ENCODE measurements at places on chromosomes 11 and 22. TPM values are rescaled to one million over a fixed set of nuclear protein-coding genes. Genes with fewer than 3 reads are reported as not detected.
A peak's percentile ranks its signal among the peaks of the same experiment; 100 is the strongest.

GRCh38 chr22:46576556-46577367, 39.3 kb upstream of the CELSR1 start:
- DNase-seq = peak; percentile 40

- DNase-seq = no peak
Measured at GRCh38 chr11:1241706-1242105, 18.8 kb downstream of the MUC5B start.

DNA sequence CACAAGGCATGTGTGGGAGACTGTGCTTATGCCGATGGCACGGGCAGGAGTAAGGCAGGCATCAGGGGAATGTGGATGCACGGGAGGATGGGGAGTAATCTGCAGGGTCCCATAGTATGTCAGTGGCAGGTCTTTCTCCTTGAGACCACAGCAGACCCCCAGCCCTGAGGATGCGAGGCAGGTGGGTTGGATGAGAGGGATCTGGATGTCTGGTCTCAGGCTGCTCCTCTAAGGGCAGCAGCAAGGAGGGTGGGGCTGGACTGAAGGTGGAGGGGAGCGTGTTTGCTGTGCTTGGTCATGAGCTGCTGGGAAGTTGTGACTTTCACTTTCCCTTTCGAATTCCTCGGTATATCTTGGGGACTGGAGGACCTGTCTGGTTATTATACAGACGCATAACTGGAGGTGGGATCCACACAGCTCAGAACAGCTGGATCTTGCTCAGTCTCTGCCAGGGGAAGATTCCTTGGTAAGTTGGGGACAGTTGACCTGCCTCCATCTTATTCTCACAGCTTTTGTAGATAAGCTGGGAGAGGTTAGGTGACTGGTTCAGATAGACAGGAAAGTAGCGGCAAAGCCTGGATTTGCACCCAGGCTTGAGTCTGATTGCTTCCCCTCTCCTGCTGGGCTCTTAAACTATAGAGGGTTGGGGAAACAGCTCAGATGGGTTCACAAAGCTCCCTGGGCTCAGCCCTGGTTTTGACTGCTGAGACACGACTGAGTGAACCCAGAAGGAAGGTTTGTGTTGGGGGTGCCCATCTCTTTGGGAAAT, at the start of gene APOL1:
TSS of gene APOL1 (plus strand) at position 380 of the 769 bp plus-strand sequence. CDS start 1,823 bp downstream, outside the sequence.
- no peak for DNase-seq

TBX1 gene
- not detected for polyA plus RNA-seq

DNA sequence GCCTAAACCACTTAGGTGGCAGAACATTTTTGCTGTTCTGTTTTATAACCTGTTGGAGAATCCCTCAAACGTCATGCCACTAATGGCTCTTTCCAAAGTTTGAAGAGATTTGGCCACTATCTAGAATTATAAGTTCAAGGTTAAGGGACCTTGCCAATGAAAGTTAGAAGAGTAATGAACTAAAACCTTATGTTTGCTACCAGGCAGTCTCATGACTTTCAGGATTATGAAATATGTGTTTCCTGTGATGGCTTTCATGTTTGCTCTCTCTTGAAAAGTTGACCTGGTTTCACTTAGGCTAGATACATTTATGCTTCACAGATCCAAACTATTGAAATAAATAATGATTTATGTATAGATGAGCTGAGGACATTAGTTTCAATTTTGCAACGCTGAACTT, 340.0 kb downstream of the LRRC4C start:
- DNase-seq = no peak

DNA sequence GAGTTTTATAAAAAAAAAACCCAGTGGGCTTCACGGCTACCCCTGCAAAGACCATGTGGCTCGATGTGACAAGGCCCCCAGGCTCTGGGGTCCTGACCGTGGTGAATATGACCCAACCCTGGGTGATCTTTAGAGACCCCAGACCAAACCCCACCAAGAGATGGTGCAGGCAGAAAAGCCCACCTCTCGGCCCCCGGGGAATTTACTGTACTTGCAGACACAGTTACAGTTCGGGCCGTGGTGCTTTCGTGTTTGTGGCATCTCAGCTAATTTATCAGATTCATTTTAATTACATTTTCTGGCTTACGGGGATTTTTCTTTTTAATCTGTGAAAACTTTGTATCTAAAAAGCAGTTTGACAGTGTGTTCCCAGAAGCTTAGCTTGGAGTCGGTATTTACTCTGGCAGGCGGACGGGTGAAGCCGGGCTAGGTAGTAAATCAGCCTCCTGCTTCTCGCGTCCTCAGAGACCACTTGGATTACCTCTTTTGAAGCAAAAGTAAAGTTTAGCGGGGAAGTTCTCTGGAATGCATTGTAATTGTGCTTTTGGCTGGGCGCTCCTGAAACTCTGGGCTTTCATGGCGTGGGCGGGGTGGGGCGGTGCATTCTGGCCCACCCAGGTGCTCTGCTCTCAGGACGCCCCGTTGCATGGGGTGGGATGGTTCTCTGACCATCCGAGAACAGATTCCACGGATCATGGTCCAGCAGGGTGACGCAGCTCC, 25.3 kb downstream of the ANO1 start:
- DNase-seq = no peak

CYTH4 gene
- 60.8 TPM for polyA plus RNA-seq

GRCh38 chr11:95521133-95521542, 268.4 kb downstream of the FAM76B start:
- DNase-seq = no peak

DNA sequence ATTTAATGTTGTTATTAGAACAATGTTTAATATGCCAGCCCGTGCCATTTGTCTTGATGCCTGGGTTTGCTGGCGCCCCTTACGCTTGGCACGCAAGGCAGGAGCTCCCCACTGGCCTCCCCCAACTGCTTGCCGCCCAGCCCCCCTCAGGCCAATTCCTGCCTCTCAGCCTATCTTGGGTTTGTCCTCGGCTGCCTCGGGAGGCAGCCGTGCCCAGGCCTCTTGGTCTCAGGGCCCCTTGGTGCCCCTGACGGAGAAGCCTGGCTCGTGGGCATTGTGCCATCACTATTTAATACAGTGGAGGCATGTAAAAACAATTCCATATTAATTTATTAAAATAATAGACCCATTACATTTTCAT, 119.8 kb downstream of the KCNQ1OT1 start:
- peak; percentile 10 for DNase-seq

- no peak for DNase-seq
Measured at GRCh38 chr11:26193694-26194365, 138.1 kb upstream of the ANO3 start.

GRCh38 chr11:44029507-44029845, 18.3 kb upstream of the ACCSL start:
- no peak for DNase-seq

RBX1 gene
- 134 TPM for polyA plus RNA-seq

DNA sequence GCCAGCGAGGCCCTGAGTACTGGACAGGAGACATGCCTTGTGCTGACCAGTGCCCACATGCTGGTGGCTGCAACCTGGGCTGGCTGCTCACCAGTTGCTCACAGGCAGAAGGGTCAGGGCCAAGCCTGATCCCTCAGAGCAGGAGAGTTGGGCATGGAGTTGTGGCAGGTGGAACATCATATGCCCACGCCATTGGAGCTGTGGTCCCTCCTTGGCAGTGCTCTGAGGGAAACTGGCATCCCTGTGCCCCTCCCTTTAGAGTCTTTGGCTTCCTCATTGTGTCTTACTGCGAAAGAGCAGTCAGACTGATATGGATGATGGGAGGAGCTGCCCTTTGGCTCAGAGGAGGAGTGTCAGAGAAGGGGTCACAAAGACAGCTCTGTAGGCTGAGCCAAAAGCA, 3.1 kb upstream of the MYEOV start:
- no peak for DNase-seq

PLCB3 gene
- polyA plus RNA-seq = 0.20 TPM

DNA sequence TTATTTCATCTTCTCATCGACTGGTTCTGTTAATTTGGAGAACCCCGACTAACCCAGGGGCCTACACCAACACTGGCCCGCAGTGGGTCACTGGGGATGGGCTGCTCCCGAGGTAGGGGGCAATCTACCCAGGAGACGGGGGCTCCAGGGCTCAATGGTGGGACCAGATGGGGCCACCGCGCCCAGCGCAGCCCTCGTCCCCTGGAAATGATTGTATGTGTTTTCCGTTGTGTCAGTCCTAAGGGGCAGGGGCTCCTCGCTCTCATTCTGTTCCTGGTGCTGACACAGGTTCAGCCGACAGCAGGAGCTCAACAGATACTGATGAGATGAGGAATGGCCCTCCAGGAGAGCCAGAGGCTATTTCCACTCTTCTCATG, 20.7 kb downstream of the A4GALT start:
- DNase-seq = no peak

GRCh38 chr11:76690736-76691135, 20.2 kb upstream of the LRRC32 start:
- DNase-seq = no peak

- DNase-seq = no peak
Measured at GRCh38 chr11:126647735-126648134, 292.2 kb downstream of the ST3GAL4 start.

- peak; percentile 41 for DNase-seq
Measured at GRCh38 chr11:63769042-63769713, 603 bp upstream of the ZFTA start.

- DNase-seq = no peak
Measured at GRCh38 chr22:45598596-45599217, 72.9 kb upstream of the ATXN10 start.

DNA sequence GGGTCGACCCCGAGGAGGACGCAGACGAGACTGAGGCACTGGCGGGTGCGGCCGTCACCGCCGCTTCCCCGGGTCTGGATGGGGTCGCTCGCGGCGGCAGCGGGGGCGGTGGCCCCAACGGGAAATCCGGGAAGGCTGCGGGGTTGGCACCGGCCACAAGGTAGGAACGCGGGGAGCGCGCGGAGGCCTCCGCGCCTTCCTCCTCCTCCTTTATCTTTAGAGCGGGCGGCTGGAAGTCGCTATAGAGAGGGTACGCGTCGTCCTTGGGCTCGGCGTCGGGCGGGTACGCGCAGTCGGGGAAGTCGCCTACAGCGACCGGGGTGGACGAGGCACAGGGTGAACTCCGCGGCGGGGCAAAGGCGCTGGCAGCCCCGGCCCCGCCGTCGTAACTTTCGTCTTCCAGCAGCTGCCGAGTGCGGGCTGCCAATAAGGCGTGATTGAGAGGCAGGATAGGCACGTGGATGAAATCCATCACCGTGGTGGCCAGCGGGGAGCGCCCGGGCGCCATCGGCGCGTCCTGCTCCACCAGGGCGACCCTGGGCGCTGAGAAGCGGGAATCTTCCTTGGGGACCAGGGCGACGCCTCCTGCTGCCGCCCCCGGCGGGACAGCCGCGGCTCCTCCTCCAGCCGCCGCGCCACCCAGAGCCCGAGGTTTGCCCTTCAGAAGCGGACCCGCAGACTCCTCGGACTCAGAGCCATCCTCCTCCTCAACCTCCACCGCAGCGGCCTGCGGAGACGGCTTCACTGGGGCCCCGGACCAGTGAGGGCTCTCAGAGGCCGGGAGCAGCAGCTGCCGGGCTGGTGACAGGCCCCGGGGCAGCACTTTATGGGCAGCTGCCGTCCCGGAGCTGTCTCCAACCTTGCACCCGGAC, 1.7 kb downstream of the PGR start:
- DNase-seq = no peak

DNA sequence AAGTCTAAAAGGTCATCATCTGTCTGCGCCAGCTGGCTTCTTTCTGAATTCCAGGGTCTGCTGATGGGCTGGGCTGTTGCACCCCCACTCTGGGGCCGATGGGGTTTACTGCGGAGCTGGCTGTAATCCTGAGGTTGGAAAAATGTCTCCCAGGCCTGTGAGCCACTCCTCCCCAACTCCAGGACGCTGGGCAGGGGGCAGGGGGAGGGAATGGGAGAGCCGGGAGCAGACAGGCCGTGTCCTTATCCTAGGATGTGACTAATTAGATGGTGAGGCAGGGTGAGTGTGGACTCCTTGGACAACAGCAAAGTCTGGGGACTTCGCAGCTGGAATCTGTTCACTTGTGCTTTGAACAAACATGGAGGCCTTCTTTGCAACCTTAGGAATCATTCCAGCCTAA, 48.7 kb downstream of the LRRC32 start:
- no peak for DNase-seq

- no peak for DNase-seq
Measured at GRCh38 chr22:46984751-46985506, 222.5 kb downstream of the TBC1D22A start.

OR8A1 gene
- polyA plus RNA-seq = not detected

- no peak for DNase-seq
Measured at GRCh38 chr11:84795698-84796097, 831.4 kb downstream of the DLG2 start.

DNA sequence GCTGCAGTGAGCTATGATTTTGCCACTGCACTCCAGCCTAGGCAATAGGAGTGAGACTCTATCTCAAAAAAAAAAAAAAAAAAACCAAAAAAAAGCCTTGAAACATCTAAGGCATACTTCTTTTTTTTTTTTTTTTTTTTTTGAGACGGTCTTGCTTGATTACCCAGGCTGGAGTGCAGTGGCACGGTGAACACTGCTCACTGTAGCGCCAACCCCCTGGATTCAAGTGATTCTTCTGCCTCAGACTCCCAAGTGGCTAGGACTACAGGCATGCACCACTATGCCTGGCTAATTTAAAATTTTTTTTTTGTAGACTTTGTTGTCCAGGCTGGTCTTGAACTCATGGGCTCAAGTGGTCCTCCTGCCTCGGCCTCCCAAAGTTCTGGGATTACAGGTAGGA, 19.5 kb downstream of the ARFGAP3 start:
- no peak for DNase-seq

- DNase-seq = no peak
Measured at GRCh38 chr22:29756341-29756740, 10.5 kb downstream of the ZMAT5 start.

- DNase-seq = peak; percentile 30
Measured at GRCh38 chr11:113474362-113475159, 637 bp downstream of the DRD2 start.

- DNase-seq = no peak
Measured at GRCh38 chr11:64842851-64843685, 1.4 kb downstream of the CDC42BPG start.

GRCh38 chr11:47259232-47259977, 1.6 kb downstream of the NR1H3 start:
- peak; percentile 34 for DNase-seq

DNA sequence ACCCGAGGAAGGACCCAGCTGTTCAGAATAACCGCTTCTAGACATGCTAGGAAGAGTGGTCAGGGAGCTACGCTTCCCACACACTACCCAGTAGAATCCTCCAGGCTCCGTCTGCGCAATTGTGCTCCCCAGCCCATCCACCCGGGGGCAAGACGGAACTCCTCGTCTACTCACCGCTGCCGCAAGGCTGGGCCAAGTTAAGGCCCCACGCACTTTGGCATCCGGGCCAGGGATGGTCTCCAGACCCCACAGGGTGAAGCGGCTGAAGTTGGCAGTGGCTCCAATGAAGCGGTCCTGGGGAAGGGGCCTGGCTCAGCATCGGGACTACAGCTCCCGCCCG, 757 bp downstream of the RNASEH2C start:
- DNase-seq = no peak

TRPC6 gene
- not detected for polyA plus RNA-seq

DNA sequence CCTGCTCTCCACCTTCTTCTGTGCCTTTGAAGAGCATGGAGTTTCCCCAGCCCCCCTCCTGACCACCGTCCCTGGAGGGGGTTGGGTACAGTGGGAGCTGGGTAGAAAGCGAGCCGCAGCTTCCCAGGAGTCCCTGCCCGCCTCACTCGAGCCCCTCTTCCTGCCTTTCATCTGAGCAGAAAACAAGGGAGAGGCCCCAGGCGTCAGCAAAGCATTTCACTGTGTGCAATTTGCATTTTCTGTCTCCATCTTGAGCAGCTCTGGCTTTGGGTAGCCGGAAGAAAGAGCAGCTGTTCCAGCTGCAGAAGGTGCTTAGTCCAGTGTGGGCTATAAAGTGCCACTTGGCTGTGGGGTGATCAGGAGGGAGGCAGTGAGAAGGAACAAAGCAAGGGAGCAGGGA, 229.7 kb downstream of the CEP164 start:
- no peak for DNase-seq

- no peak for DNase-seq
Measured at GRCh38 chr11:35192347-35192746, 53.4 kb downstream of the CD44 start.
